ENCODE measurements at places on chromosomes 6 and 20.

DNA sequence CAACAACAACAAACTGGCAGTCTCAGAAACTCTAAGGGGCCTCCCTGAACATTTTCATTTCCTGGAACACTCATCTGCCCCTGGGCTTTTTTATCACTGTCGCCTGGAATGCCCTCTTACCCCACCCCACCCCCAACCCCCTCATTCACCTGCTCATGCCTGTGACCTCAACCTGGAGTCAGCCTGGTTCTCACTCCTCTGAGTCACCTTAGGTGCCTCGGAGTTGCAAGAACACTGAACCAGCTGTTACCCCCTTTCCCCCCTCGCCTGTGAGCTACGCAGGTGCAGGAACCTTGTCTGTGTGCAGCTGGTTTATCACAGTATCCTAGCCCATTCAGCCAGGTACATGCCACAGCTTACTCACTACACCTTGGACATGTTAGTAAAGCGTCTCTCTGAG, 12.8 kb upstream of the SNAI1 start:
- no peak for DNase-seq

GRCh38 chr6:99446076-99446475, 21.0 kb upstream of the PNISR start:
- no peak for DNase-seq

- DNase-seq = no peak
Observed at GRCh38 chr6:158863646-158864045, 44.5 kb upstream of the EZR start.

- DNase-seq = no peak
Observed at GRCh38 chr6:125807293-125807692, 16.5 kb downstream of the NCOA7 start.

GRCh38 chr6:10794239-10794638, 44.1 kb downstream of the MAK start:
- DNase-seq = no peak

DNA sequence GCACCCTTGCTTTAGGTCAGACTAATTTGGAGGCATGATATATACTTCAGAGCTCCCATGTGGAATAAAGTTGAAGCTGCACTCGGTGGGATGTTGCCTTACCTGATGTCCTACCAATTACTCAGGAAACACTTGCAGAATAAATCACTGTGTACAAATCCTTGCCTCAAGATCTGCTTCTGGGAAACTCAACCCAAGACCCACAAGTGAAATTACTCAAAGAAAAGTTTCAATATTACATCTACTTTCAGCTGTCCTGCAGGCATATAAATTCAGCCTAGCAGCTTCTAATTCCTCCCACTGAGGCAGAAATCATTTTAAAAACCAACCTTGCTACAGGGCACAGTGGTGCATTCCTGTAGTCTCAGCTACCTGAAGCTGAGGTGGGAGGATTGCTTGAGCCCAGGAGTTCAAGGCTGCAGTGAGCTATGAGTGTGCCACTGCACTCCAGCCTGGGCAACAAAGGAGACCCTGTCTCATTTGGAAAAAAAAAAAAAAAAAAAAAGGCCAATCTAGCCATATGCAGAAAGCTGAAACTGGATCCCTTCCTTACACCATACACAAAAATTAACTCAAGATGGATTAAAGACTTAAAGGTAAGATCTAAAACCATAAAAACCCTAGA, 20.7 kb upstream of the DCDC2 start:
- DNase-seq = no peak

GRCh38 chr6:161095916-161096315, 104.3 kb downstream of the MAP3K4 start:
- DNase-seq = no peak

DNA sequence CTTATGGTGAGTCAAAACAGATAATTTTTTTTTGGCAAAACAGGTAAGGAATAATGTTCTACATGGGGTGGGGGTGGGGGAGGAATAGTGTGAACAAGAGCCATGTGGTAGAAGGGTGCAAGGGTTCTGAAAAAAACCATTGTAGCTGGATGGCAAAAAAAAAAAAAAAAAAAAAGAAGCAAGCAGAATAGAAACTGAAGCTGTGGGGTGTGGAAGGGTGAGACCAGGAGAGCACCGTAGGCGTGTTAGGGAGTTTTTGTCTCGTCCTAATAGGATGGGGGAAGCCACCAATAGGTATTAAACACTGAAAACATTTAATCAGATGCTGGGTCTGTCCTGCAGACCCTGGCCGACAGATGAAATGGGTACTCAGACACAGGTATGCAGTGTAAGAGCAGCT, 110.1 kb downstream of the ADTRP start:
- no peak for DNase-seq

- DNase-seq = no peak
Observed at GRCh38 chr6:102662851-102663250, 1269.3 kb downstream of the GRIK2 start.

GRCh38 chr20:11174861-11175260, 501.1 kb upstream of the JAG1 start:
- DNase-seq = no peak

DNA sequence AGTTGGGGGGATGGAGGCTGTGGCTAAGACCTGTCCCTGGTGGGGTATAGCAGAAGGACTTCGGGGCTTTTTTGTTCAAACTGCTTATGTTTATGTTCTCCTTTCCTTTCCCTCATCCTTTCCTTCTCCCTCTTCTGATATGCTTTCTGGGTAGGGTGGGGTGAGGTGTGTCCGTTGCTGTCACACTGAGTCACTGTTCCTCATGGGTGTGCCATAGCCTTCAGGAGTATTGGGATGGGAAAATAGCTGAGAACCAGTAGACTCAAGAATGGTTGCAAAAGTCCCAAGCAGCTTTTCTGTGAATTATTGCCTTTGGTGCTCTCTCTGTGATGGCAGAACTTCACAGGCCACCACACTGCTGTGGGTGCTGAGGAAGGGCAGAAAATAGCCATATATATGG, 39.6 kb downstream of the TPD52L1 start:
- no peak for DNase-seq

Data from brain pericyte (primary cell).